HL-60 (cell line): ENCODE measurements at places on chromosomes 2 and 18.

GRCh38 chr2:38010995-38011394 is 65.0 kb downstream of the CYP1B1 start:
- DNase-seq: no peak

DNA sequence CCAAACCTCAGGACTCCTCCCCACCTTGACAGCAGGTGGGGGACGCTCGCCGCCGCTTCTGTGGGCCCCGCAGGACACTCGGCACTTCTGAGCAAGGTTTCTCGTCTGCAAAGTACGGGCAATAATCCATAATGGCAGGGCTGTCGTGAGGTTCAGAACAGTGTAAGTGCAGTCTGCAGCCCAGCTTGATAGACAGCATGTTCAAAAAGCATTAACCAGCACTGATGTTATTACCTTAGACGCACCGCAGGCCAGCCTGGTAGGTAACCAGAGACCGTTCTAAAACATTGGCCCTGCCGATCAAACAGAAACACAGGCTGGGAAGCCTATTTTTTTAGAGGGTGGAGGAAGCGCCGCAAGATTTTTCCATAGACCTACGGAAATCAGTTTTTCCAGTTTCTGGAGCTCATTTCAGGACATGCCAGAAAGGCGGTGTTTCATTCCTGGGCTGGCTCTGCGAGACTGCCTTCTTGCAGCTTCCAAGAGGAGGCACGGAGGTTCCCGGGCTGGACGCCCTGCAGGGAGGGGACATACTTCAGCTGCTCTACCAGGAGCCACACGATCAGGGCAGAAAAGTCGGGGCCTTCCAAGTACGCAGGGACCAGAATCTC is 148.7 kb downstream of the TPO start:
- no peak for DNase-seq

DNA sequence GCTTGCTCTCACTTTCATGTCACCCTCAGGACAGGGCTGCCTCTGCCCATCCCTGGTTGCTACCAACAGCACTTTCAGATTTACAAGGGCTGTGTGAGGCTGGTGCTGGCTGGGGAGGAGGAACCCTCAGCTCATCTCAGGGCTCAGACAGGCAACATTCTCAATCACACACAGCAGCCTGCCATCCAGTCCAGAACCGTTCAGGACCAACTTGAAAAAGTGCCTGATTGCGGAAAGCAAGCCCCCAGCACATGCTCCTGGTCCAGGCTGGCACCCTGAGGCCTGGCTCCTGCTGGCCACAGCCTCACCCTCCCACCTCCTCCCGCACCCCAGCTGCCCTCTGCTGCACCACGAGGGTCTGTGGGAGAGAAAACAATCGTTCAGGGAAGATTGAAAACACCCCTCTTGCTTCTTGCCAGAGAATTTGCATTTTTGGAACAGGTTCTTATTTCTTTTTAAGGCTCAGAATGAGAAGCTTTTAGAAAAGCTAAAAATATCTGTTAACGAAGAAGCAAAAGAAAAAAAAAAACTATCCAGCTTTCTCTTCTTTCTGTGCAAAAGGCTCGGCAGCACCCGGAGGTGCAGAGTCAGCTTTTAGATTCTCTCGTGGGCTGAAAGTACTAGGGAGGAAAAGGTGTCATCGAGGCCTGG is 403.8 kb upstream of the ID2 start:
- DNase-seq: no peak

- no peak for DNase-seq
Measured at GRCh38 chr2:27891673-27892105, 1.2 kb downstream of the BABAM2 start.

GRCh38 chr18:27276886-27277285 is 91.8 kb upstream of the CHST9 start:
- no peak for DNase-seq
